ENCODE measurements at places on chromosomes 3 and 15.

GRCh38 chr3:160126051-160126450 is 99.2 kb upstream of the C3orf80 start:
- no peak for DNase-seq

DNA sequence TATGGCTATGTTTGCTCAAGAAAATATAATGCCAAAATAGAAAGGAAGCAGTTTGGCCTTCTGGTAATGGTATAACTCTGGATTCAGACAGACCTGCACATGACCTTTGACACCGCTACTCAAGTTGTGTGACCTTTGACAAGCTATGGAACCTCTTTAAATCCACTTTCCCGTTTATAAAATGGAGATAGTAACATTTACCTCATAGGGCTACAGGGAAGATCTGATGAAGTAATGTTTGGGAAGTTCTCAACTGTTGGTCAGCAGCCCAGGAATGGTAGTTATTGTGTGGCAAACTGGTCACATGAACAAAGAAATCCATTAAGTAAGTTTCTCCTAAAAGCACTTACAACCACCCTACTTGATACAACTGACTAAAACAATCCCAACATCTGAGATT is 95.1 kb upstream of the PHLDB2 start:
- DNase-seq: no peak

GRCh38 chr3:177598097-177598833 is 401.0 kb upstream of the TBL1XR1 start:
- DNase-seq: no peak

DNA sequence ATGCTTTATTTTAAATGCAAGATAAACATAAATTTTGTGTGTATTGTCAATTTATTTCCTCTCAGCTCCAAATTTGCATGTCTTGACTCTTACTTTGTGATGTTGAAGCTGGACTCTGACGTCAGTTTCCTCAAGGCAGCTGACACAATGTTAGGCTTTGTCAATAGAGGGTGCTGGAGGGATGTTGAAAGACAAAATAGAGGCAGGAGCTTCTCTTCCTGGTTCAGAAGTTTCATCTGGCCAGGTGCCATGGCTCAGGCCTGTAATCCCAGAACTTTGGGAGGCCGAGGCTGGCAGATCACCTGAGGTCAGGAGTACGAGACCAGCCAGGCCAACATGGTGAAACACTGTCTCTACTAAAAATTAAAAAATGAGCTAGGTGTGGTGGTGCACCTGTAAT is 408.6 kb downstream of the GBE1 start:
- DNase-seq: no peak

DNA sequence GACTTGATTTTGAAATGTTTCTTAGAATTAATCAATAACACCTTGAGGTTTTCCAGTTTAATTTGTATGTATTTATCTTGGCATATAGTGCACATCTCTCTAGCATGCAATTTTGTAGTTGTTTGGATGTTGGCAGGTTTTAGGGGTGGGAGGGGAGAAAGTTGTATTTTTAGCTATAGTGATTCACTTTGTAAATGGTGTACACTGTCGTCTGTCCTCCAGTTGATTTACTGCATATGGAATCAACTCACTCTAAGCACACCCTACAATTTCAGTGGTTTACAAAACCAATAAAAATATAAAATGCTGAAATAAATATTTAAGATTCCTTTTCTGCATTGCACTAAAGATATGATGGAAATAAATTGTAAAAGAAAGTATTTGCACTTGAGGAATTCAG is 199.1 kb downstream of the CDIN1 start:
- DNase-seq: no peak

DNA sequence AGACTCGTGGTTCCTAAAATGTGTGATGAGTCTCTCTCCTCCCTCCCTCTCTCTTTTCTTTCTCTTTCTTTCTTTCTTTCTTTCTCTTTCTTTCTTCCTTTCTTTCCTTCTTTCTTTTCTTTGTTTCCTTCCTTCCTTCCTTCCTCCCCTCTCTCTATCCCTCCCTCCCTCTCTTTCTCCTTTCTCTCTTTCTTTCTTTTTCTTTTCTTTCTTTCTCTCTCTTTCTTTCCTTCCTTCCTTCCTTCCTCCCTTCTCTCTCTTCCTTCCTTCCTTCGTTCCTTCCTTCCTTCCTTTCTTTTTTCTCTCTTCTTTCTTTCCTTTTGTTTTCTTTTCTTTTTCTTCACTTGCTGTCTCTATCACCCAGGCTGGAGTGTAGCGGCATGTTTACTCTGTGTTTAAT is 290.8 kb downstream of the NFKBIZ start:
- no peak for DNase-seq

- DNase-seq: no peak
Measured at GRCh38 chr3:4060064-4060463, 243.1 kb upstream of the SETMAR start.

- DNase-seq: no peak
Measured at GRCh38 chr3:55313666-55314065, 173.4 kb downstream of the WNT5A start.

- DNase-seq: peak; percentile 76
Measured at GRCh38 chr15:100873029-100873677, 6.5 kb upstream of the ALDH1A3 start.

DNA sequence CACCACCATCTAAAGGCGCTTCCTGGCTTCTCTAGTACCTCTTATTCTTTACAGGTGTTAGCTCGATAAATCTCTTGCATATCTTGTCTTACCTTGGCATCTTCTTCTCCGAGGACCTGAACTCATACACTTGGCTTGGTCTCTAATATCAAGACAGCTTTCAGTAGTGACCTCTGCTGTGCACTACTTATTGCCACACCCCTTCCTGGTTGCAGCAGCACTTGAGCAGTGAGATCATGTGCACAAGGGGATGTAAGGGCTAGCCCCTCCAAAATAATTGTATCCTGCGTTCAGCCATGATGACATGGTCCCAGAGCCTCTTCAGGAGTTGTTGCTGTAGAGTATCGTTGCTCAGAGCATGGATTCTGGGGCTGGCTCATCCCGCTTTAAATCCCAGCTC is 1.3 kb upstream of the PLA1A start:
- DNase-seq: no peak

DNA sequence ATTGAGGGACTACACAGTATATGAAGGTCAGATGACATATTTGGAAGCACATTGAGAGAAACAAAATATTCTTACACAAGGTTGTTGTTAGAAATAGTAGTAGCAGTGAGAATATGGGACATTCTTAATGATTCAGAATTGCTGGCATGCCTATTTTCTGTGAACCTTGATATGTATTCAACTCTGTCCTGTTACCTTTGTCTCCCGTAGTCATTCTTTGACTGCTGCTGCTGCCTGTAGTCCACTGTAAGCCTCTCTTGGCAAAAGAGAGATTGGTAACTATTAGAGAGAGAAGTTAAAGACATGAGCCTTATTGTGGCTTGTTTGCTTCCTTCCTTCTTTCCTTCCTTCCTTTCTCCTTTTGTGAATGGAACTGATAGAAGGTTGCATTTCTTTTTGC is 64.5 kb downstream of the TCF12 start:
- DNase-seq: no peak

GRCh38 chr15:58517682-58518525 is 86.1 kb downstream of the LIPC start:
- no peak for DNase-seq

- peak; percentile 36 for DNase-seq
Measured at GRCh38 chr3:118970819-118971218, 63.8 kb downstream of the IGSF11 start.

DNA sequence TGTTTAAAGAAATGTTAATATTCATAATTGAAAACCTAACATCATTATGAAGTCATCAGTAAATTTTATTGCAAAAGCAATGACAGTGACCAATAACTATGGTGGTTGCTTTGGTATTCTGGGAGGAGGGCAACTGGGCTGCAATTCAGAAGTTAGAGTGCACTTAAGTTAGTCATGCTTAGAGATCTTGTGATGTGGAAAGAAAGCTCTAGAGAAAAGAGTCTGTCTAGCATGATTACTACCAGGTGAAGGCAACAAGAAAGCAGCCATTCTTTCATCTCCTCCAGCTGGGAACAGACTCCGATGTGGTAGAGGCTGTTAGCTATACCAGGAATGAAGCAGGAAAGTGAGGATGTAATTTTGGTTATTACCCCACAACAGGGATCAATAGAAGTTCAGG is 625.6 kb downstream of the SI start:
- no peak for DNase-seq

GRCh38 chr15:30010746-30011145 is 72.0 kb upstream of the GOLGA8J start:
- DNase-seq: no peak

DNA sequence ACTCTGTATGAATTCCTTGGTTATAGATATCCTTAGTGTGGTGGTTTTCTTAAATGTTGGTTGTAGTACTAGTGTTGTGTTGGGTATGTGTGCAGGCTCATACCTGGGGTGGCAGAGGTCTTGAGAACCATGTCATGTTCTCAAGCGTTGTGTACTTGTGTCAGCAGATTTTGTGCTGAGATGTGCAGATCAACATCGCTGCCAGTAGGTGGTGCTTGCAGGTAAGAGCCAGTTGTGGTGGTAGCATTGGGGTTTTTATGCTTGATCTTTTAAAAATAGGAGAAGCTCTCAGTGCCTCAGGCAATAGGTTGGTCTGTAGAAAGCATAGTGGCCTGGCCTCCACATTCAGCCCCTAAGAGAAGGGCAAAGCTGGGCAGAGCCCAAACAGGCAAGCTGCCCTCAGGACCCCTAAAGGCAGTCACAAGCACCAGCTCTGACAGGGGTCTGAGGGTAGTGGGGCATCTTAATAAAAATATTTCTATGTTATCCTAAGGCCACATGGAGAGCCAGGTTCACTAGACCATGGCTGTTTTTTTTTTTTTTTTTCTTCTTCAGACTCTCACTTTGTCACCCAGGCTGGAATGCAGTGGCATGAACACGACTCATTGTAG is 164.0 kb downstream of the IL20RB start:
- DNase-seq: peak; percentile 33

DNA sequence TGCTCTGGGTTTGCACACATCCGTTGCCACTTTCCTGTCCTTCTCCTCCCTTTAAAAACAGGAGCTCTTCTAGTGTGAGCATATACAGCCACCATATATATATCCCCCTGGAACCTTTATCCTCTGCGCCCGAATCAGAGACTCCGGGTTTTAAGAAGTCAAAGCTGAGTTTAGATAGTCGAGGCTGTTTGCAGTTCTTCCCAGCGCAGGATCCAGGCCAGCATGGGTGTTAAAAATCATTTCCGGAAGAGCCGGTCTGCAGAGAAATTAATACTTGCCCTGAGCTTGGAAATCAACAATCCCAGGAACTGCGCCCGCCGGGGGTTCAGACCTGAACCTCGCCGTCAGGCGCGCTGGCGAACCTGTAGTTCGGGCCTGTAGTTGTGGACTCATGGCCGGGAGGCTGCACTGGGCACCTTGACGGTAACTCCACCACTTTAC is 2.3 kb downstream of the SHOX2 start:
- no peak for DNase-seq

GRCh38 chr3:120173056-120173675 is 78.9 kb upstream of the GSK3B start:
- DNase-seq: no peak

DNA sequence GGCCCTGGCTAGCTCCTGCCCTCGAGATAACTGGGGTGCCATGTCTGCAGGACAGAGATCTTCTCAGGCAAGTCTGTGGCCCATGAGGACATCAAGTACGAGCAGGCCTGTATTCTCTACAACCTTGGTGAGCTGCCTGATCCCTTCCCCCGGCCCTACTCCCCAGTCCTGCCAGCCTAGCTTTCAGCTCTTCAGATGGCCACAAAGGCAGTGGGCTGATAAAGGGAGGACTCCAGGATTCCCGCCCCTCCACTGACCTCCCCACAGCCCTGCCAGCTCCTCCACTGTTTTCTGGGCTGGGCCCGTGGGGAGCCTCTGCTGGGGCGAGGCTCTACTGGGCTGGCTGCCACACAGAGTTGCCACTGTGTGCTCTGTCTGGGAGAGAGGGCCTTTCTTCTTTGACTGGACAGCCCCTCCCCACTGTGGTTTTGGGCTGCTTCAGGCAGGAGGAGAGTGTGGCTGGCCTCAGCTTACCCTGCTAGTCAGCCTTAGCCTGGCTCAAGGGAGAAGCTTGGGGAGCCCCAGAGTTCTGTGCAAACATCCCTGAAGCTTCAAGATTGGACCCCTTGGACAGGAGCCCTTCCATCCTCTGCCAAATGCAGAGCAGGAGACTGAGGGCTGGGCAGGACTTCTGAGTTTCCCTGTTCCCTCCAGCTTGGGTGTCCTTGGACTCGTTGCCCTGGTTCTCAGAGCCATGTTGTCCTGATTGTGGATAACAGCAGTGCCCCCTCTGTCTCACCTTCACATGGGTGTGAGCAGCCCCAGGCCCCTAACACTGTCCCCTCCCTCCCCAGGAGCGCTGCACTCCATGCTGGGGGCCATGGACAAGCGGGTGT is 24.4 kb downstream of the PTPN23 start:
- DNase-seq: peak; percentile 24

DNA sequence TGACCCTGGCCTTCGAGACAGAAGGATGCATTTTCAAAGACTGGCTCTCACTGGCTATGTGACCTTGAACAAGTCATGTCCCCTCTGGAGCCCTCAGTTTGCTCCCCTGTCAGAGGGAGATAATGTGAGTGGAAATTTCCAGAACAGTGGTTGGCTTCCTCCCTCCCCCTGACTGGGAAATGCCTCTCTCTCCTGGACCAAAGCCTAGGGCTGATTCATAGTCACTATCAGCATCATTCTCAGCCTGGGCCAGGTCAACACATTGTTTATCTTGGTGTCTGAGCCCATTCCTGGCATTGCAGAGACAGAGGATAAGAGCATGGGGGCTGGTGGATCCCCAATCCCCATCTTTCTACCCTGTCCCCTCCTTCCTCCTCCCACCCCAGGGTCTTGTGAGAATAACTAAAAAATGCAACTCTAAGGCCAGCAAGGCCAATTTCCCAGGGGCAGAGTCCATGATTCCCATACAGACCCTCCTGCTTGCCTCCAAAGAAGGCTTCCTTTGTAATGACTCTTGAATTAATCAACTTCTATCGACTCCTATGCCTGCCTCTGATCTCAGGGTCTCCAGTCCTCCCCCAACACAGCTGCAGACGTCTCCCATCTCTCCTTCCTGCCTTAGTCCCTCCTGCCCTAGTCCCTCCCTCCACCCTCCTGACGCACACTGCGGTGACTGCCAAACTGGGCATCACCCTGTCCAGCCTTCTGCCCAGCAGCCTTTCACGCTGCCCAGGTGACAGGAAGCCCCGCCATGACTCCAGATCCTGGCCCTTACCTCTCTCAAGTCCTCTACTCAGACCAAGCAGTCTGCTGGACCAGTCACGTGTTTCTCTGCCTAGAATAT is 35.4 kb upstream of the CORO2B start:
- DNase-seq: no peak

GRCh38 chr3:114011059-114011797 is 45.1 kb downstream of the CCDC191 start:
- DNase-seq: no peak
